ENCODE measurements at places on chromosomes 4 and X.

DNA sequence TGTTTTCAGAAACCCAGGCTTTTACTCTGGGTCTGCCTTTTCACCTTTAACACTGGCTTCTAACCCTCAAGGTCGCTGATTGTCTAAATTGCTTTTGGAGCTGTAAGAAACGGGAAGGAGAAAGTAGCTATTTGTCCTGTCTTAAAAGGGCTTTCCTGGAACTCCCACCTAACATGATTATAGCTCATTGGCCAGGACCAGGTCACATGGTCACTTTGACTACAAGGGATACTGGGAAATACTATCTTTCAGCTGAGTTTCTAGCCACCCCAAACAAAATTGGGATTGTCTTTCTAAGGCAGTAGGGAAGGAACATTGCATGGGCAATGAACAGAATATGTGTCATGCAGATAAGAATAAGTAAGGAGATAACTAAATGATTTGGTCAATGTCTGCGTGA lies 106.7 kb upstream of the ARHGAP24 start:
- DNase-seq, result no peak

GRCh38 chr4:114782415-114783214 lies 184.0 kb downstream of the UGT8 start:
- no peak for DNase-seq

- DNase-seq, result peak; percentile 58
Observed at GRCh38 chrX:41236629-41237028, 97.3 kb upstream of the DDX3X start.

- DNase-seq, result no peak
Observed at GRCh38 chr4:130064471-130064870, 968.5 kb downstream of the C4orf33 start.

GRCh38 chr4:37445023-37445422 lies 200.5 kb downstream of the NWD2 start:
- DNase-seq, result no peak

- no peak for DNase-seq
Observed at GRCh38 chrX:24934279-24934678, 81.5 kb downstream of the ARX start.

DNA sequence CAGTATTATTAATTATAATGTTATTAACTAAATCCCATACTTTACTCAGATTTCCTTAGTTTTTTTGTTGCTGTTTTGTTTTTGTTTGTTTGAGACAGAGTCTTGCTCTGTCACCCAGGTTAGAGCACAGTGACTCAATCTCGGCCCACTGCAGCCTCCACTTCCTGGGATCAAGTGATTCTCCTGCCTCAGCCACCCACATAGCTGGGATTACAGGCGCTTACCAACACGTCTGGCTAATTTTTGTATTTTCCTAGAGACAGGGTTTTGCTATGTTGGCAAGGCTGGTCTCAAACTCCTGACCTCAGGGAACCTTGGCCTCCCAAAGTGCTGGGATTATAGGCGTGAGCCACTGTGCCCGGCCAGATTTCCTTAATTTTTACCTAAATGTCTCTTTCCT lies 72.2 kb downstream of the ANAPC4 start:
- DNase-seq, result no peak

- no peak for DNase-seq
Observed at GRCh38 chr4:152522754-152523153, 13.1 kb downstream of the FBXW7 start.
